ENCODE measurements at places on chromosomes 16 and 17.

DNA sequence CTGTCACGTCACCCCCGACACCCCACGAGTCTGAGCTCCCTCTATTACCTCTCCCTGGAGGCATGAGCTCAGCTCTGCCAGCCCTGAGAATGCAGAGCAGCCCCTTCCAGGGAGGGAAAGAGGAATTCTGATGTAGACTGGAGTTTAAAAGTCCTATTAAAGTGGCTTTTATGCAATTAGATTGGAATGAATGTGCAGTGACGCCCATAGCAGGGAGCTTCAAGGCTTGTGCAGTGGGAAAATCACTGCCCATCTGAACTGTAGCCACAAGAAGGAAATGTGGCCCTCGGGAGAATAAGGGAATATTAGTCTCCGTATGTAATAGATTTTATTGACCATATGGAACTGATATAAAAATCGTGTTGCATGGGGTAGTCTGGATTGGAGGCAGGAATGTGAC, 66.9 kb downstream of the ZNF423 start:
- DNase-seq: no peak

GRCh38 chr17:68052810-68053209, 17.3 kb downstream of the KPNA2 start:
- DNase-seq: no peak

GRCh38 chr16:65271996-65272395, 150.1 kb upstream of the CDH11 start:
- DNase-seq: no peak

DNA sequence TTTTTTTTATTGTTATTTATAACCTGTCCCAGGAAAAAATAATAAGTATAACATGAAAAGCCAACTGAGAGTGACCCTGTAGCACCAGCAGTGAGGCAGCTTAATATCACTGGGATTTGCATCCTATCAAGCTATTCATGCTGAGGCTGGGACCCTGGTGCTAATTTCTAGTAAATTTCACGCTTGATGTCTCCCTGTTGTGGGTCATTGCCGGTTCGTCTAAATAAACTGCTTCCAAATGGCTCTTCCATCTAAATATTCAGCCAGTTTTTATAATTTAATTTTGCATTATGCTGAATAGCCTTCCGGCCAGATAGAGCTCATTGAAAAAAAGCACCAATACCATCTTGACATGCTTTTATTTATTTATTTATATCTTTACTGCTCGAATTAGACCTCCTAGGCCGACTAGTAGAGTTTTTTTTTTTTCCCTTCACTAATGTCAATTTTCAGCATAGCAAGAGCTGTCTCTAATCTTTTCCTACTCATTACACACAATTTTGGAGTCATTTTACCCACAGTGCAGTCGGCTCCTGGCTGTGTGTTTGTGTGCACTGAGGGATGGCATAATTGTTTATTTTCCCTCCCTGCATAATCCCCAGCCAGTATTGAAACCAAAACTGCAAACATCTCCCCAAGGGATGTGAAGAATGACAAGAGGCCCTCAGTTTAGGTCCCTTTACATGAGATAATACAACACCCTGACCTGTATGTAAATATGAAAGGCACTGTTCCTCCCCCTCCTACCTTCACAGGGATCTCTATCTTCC, 168.8 kb downstream of the AATF start:
- no peak for DNase-seq

- DNase-seq: no peak
Observed at GRCh38 chr16:53433930-53434376, 318 bp upstream of the RBL2 start.

DNA sequence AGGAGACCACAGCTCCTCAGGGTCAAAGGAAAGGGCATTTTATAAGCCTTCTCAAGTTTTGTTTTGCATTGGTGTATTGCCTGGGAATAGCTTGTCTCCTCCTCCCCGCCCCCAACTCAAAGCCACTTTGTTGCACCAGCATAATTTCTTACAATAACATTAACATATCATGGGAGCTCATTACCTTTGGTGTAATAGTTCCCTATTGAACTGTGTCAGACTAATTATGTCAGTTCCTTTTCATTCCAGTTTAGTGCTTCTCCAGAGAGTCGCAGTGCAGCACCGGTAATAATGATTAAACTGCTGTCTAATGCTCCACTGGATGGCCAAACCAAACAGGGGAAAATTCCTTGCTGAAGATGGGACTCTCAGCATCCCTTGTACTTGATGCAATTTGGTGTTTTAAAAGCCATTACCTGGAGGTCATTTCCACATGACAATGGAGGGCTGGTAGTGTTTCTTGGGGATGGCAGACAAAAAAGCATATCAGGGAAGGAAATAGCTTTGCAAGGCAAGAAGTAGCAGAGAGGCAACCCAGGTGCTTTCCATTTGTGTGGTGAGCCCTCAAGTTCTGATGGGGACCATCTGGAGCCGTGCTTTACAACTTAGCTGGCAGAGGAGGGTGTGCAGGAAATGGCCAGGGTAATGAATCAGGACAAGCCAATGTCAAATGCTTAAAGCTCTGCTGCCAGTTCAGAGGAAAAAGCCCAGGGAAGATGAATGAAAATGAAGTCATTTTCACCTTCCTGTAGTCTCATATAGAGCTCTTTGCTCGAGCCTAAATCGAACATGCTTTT, 91.5 kb upstream of the NLRP1 start:
- DNase-seq: no peak

- DNase-seq: no peak
Observed at GRCh38 chr16:1772362-1772907, at the start of gene EME2. EME2 (plus strand) TSS chr16:1772810; CDS start chr16:1773228, 418 bp downstream.

DNA sequence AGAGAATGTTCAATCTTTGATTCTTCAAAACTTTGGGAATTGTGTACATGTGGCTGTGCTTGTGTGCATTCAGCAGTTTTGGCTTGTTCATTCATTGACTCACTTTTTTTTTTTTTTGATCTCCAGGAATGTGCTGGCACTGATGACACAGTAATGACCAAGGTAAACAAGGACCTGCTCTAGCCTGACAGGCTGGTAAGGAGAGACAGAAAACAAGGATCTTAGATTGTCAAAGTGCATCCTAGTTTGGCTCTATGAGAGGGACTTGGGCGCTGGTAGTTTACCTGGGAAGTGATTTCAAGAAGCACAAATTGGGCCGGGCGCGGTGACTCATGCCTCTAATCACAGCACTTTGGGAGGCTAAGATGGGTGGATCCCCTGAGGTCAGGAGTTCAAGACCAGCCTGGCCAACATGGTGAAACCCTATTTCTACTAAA, 233.1 kb upstream of the WSCD1 start:
- DNase-seq: no peak

GRCh38 chr17:38457577-38458371, 29.5 kb downstream of the ARHGAP23 start:
- DNase-seq: no peak

DNA sequence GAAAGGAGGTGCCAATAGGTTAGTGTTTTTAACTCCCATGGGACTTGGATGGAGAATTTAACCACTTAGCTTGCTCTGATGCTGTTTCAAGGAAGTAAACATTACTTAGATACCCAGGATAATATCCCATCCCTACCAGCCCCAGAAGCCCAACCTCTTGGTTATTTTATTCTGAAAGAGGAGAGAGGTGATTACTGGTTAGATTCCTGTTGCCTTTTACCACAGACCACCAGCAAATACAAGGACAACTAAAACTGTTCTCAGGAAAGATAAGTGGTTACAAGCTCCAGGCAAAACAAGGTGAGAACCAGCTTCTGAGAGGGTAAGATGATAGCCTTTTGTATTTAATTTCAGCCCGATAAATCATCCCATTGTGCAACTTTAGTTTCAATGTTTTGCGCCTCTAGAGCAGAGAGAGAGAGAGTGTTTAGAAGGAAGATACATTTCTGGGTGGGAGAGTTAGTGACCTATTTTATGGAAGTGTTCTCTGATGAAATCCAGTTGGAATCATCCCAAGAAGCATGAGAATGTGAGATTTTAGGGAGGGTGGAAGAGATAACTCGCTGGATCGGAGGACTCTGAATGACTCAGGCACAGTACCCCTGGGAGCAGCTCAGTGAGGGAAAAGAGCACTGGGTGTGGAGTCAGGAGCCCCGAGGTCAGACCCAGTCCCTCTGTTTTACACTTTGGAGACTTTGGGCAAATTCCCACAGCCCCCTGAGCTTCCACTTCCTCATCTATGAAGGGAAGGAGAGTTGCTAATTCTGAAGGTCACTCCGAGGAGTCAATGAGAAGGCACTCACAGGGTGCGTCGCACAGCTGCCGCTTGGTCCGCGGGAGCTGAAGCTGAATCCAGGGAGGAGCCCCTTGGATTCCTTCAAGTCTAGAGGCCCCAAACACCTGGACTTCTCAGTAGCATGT, 12.1 kb downstream of the GLP2R start:
- no peak for DNase-seq

- peak; percentile 95 for DNase-seq
Observed at GRCh38 chr16:11639925-11640899, 28.0 kb upstream of the SNN start.

GRCh38 chr16:31061813-31062440, 12.1 kb downstream of the ZNF668 start:
- DNase-seq: no peak

DNA sequence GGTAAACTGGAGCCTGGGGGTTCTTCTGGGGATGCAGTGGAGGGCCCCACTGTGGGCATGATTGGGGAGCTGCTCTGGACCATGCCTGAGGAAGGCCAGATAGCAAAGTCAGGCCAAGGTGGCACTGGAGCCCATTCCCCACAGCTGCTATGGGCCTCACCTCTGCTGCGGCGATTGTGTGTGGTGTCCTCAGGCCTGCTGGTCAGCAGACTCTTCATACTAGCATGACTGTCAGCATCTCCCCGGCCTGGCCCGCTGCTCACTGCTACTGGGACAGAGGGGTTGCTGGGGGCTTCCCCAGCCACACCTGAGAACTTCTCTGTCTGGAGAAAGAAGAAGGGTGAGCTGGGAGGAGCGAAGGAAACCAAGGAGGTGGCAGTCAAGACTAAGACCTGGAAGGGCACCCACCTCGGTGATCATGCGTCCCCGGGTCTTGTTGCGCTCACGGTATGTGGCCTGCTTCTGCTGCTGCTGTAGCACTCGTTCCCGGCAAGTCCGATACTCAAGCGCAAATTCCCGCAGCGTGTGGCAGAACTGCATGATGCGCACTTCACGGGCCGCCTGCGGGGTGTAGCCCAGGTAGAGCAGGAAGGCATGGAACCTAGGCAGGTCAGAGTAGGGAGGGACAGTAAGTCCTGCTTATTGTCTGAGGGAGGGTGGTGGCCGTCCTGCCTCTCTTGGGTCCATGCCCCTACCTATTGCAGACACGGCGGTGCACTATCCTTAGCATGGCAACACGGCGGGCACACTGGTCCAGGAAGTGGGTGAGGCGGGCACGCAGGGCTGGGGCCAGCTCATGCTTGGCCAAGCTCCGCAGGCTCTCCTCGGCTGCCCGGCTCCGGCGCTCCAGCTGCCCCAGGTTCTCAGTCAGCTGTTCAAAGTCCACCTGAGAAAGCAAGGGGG, 3.2 kb downstream of the TMEM208 start:
- no peak for DNase-seq

GRCh38 chr17:17758941-17759563, 77.7 kb downstream of the SREBF1 start:
- DNase-seq: no peak

- DNase-seq: no peak
Observed at GRCh38 chr17:76404256-76404655, 19.8 kb downstream of the SPHK1 start.

- DNase-seq: peak; percentile 3
Observed at GRCh38 chr17:17206124-17206912, at the start of gene PLD6. PLD6 (minus strand) TSS chr17:17206333; CDS start chr17:17206286, 47 bp downstream.

DNA sequence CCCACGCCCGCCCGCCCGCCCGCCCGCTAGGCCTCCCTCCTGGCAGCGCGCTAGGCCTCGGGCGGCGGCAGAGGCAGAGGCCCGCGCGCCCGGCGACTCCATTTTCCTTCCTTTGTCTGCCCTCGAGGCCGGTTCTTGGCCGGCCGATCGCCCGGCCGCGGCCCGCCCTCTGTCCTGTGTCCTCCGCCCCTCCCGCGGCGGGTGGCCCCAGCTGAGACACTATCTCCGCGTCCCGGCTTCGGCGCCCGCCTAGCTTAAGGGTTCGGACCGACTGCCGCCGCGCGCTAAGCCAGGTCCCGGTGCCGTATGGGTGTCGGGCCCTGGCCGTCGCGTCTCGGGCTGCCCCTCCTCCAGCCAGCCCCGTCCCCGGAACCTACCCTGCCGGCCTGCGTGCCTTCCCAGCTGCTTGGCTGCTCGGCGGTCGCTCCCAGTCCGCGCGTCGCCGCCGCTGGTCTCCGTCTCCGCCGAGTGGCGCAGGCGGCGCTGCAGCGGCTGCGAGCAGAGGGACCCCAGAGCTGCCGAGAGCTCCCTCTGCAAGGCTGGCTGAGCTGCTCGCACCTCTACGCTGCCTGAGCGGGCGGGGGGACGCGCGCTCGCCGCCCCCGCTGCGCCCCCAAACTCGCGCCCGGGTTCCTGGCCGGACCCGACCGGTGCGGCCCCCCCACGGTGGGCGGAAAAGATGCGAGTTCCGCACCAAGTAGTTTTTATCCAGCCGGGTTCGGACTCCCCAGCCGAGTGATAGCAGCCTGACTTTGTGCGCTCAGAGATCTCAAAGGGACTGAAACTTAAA, 787 bp downstream of the CTCF start:
- DNase-seq: no peak

GRCh38 chr16:6910301-6910700, 422.3 kb upstream of the RBFOX1 start:
- DNase-seq: no peak

DNA sequence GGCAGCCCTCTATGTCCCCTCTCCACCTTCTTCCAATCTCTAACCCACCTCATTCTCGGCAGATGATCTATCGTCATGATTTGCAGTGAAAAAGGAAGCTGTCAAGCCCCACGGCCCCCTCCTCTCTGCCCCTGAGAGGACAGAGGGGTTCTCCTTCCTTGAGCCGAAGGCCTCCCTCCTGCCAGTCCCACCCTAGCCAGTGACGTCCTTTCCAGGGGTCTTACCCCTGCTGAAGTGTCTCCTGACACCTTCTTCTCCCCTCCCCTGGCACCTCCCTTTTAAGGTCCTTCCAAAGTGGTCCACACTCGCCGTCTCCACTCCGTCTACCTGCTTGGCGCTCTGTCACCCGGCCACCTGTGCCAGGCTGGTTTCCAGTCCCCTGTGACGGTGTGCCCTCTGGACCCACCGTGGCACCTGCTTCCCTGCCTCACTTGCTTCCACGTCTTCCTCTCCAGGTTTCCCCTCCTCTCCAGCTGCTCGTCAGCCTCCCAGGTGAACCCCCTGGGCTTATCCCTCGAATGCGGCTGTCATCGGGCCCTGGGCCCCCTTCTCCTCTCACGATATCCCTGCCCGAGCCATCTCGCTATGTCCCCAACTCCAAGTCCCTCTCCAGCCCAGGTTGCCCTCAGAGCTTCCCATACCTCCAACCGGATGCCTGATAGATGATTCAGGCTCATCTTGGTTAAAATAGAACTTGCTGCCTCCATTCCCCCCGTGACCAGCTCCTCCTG, 5.7 kb downstream of the CCDC102A start:
- no peak for DNase-seq

Measured in AML-193 (cell line).